ENCODE measurements at places on chromosomes 7 and 10.

DNA sequence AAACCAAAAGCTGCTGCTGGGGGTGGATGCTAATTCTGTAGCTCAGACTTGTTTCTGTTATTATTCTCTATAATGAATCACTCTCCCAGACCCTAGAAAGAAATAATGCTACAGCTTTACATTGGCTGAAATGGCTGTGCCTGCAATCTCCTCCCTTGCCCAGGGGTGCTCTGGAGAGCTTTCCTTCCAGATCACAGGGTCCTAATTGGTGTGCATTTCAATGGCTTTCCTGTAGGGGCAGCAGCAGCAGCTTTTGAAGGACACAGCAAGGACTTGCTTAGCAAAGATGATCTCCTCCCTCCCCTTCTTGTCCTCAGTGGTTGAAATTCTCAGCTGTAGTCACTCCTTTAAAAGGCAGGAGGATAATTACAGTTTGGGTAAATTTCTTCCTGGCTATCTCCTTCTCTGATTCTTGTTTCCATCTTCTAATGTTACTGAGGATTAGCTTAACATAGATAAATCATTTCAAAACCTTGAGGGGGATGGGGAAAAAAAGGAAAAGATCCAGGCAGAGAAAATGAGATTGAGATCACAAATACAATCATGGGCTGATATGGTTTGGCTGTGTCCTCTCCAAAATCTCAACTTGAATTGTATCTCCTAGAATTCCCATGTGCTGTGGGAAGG lies 120.2 kb upstream of the CTTNBP2 start:
- DNase-seq: no peak

DNA sequence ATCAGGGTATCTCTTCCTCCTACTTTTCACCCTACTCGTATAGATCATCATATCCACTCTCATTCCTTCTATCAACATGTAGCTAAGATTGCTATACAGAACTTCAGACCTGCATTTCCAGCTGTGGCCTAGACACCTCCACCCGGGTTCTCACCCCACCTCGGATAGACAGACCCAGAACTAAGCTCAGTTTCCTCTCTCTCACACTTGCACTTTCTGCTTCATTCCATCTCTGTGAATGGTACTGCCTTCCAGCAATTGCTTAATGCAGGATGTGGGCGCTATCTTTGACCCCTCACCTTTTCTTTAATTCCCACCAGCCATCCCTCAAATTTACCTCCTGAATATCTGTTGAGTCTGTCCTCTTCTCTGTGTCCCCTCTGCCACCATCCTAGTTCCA lies 35.7 kb downstream of the AGK start:
- no peak for DNase-seq

GRCh38 chr7:47148536-47149207 lies 433.2 kb downstream of the TNS3 start:
- no peak for DNase-seq

DNA sequence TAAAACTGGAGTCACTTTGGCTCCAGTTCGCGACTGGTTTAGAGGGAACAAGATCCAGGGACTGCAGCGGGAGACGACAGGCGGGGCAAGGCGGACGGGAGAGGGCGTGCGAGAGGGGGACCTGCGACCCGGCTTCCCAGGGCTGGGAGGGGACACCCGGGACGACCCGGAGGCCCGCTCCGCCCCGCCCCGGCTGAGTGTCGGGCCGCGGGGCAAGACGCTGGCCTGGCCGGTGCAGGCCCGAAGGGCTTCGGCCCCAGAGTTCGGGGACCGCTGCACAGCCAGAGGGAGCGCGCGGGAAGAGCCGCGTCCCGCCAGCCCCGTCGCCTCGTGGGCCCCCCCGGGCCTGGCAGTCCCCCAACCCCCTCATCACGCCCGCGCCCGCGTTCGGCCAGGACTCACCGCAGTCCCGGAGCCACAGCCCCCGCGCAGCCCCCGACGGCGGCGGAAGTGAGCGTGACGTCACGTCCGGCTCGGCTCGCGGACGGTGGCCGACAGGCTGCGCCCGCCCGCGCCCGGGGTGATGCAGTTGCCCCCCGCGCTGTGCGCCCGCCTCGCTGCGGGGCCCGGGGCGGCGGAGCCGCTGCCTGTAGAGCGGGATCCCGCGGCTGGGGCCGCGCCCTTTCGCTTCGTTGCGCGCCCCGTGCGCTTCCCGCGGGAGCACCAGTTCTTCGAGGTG lies at the start of the genes TUBGCP2 and ZNF511:
Gene TUBGCP2 (minus strand): TSS at position 452 of the 679 bp plus-strand sequence. CDS start 5,931 bp downstream, outside the sequence.
Gene ZNF511 (plus strand): TSS at position 494 of the 679 bp plus-strand sequence. CDS start 30 bp downstream, at position 524.
- peak; percentile 95 for DNase-seq

DNA sequence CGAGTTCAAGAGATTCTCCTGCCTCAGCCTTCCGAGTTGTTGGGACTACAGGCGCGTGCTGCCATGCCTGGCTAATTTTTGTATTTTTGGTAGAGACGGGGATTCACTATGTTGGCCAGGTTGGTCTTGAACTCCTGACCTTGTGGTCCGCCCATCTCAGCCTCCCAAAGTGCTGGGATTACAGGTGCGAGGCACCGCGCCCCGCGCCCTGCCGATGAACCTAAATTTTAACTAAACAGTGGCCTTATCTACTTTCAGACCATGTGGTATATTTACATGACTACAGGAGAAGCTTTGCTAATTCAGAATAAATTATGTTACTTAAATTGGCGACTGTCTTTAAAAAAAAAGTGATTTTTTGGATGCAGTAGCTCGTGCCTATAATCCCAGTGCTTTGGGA lies 9.2 kb downstream of the SIRT1 start:
- DNase-seq: no peak

GRCh38 chr10:15046626-15047025 lies 2.9 kb downstream of the OLAH start:
- no peak for DNase-seq

- no peak for DNase-seq
Measured at GRCh38 chr7:156640949-156641485, 443 bp downstream of the RNF32 start.

DNA sequence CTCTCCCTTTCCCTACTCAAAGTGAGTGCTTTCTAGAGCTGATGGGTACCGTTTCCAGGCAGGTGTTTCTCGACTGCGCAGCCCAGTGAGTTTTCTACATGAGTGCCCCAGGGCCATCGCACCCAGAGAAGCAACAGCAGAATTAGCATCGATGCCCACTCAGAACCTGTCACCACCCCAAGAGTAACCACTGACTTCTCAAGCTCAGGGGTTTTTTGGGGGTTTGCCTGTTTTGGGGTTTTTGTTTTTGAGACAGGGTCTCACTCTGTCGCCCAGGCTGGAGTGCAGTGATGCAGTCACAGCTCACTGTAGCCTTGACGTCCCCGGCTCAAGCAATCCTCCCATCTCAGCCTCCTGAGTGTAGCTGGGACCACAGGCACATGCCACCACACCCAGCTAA lies 25.7 kb downstream of the SNX8 start:
- no peak for DNase-seq

GRCh38 chr7:139943401-139943800 lies 114.3 kb downstream of the TBXAS1 start:
- DNase-seq: no peak

DNA sequence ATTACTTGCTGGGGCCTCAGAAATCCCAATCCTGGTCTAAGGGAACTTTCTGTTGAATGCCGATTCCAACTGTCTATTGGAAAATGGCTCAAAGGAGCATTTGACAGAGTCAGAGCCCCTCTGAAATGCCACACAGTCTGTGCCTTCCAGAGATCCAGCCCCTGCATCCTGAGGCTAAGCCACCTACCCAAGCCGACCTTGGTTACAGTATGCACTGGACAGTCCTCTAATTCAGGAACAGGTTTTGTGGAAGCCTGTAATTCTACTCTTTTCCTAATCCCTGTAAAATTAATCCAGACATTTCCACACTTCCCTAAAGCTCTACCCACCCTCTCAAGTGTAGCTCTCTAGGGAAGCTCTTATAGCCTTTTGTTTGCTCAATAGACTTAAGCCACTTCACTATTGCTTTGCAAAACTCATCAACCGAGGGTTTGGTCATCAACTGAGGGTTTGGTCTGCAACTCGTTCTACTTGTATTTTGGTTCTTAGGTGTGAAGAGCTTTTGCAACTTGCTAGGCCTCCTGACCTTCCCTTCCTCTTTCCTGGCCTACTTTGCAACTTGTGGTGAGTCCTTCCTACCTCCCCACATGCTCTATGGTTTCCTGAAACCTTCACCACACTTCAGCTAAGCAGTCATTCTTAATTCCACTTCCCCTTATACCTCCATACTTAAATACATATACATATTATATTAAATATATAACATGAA lies 364.8 kb downstream of the SFMBT2 start:
- DNase-seq: no peak

DNA sequence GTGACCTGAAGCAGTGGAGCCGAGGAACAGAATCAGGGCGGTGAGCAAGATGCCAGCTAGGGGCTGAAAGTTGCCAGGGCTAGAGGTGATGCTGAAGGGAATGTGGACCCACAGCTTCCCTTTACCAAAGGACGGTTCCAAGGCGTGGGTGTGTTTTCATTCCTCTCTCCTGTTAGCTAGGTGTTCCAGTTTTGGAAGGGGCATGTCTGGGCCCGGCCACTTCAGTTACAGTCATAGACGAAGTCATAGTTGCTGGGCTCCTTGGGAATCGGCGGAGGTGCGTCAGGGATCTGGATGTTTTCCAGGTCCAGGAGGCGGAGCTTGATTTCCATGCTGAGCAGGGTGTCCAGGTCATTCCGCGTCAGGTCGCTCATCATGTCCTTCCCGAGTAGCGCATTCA lies 131.0 kb upstream of the AOAH start:
- no peak for DNase-seq

GRCh38 chr7:117992635-117993376 lies 119.6 kb upstream of the CTTNBP2 start:
- no peak for DNase-seq

DNA sequence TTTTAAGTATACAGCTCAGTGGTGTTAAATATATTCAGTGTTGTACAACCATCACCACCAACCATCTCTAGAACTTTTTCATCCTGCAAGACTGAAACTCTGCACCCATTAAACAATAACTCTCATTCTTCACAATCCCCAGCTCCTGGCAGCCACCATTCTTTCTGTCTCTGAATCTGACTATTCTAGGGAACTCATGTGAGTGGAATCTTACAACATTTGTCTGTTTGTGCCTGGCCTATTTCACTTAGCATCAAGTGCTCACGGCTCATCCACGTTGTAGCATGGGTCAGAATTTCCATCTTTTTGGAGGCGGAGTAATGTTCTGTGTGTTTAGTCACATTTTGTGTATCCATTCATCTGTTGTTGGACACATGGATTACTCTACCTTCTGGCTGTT lies 40.8 kb upstream of the PFKFB3 start:
- no peak for DNase-seq

- no peak for DNase-seq
Measured at GRCh38 chr10:2851566-2851965, 215.8 kb upstream of the PFKP start.

GRCh38 chr10:75980419-75981002 lies 549.1 kb downstream of the LRMDA start:
- DNase-seq: no peak

GRCh38 chr10:82468453-82468852 lies 593.5 kb downstream of the NRG3 start:
- DNase-seq: no peak

GRCh38 chr10:22368981-22369380 lies 23.7 kb downstream of the SPAG6 start:
- no peak for DNase-seq

GRCh38 chr7:68336594-68336993 lies 1261.7 kb upstream of the AUTS2 start:
- DNase-seq: no peak

DNA sequence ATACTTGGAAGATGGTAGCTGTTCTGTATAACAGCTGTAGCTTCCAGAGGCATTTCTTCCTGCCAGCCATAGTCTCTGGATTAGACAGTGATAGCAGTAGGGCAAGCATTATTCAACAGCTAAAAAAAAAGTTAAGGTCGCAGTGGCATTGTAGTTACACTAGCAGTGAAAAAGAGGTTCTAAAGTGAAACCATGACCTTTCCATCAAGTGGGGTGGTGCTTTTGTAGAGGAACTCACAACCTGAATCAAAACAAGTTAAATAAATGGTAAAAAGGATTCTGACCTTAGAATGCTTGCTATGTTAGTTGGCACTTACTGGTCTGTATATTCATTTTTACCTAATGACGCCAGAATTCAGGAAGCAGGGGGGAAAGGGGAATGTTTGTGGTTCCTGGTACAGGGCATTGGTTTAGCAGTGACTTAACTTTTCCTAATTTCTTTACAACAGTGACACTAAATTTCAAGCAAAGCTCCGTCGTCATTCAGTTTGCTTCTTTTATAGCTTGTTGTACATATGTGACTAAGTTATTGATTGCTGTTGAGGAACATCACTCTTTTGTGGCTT lies 55.0 kb downstream of the GBF1 start:
- no peak for DNase-seq

DNA sequence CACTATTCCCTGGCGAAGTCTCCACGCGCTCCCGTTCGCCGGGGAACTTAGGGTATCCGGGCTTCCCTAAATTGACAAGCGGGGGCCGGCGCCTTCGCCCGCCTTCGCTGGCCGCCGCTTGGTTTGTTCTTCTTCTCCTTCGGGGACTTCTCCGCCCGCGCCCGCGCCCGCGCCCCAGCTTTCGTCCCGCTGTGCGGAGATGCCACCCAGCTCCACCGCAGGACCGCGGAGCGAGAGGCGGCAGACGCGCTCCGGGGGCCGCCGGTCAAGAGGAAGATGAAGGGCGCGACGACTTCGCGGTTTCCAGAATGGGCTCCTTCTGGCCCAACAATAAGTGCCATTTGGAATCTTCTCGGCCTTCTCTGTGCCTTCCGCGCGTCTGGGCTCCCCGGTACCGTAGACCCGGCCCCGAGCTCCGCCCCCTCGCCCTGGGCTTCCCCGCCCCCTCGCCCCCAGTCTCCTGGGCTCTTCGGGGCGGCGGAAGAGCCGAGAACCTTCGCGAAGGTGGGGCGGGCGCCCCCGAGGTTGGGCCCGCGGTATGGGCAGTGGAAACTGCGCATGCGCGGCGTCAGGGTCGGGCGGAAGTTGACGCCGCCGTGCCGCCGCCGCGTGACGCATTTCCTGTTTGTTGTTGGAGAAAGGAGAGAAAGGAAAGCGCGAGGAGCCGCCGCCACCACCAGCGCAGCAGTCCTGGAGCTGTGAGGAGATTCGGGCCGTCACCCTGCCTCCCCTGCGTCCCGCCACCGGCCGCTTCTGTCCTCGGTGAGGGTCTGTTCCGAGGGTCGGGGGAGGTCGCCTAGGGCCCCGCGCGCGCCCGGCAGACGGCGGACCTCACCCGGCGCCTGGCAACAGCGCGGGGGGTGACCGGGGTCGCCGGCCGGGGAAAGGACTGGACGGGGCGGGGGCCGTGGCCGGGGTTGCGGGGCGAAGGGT lies at the start of gene DNAJB6:
Gene DNAJB6 (plus strand): TSS at position 622 of the 933 bp plus-strand sequence. CDS start 21,569 bp downstream, outside the sequence.
- DNase-seq: peak; percentile 95

DNA sequence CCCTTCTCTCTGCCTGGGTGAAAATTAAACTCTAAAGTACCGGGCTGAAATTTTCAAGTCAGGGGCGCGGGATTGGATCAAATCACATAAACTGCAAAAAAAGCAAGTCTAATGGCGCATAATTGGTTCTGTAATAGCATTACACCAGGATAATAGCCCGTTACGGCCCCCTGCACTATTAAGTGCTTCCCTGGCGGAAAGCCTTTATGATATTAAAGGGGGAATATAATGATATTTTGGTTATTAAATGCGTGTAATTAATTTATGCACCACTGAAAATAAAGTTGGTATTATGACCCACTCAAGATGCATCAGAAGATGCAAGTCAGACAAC lies 744 bp upstream of the DRGX start:
- no peak for DNase-seq

GRCh38 chr10:63711361-63711760 lies 190.2 kb downstream of the REEP3 start:
- DNase-seq: no peak

GRCh38 chr10:58269782-58270290 lies 874 bp downstream of the CISD1 start:
- no peak for DNase-seq
